ENCODE measurements at places on chromosomes 5 and 9.
A peak's percentile ranks its signal among the peaks of the same experiment; 100 is the strongest.

DNA sequence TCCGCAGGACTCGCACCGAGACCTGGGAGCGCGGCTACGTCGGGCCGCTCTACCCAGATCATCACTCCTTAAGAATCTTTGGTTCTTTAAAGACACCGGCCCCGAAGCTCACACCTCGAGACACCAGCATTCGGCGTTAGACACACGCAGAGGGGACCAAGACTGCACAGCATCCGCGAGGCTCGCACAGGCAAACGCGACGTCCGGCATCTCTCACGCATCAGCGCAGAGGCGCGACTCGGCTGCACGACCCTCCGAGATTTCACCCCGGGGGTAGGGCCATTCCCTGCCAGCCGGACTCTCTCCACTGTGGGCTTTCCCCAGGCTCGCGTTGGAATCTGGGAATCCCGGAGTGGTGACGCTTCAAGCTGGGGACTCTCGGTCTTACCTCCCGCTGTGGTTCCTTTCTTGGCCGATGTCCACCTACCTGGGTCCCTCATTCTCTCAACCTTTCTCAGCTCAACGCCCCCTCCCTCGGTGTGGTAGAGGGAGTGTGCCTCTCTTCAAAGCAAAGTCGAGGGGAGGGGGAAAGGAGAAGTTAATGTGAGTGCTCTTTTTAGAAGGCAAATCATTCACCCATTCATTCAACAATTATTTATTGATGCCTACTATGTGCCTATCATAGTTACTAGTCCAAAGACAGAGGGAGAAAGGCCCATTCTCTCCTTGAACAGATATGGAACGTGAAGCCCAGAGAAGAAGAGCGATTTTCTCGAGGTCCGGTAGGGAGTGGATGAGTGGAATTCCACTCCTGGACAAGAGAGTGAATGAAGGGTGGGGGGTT, 1.3 kb upstream of the HAND1 start:
- peak; percentile 47 for DNase-seq

DNA sequence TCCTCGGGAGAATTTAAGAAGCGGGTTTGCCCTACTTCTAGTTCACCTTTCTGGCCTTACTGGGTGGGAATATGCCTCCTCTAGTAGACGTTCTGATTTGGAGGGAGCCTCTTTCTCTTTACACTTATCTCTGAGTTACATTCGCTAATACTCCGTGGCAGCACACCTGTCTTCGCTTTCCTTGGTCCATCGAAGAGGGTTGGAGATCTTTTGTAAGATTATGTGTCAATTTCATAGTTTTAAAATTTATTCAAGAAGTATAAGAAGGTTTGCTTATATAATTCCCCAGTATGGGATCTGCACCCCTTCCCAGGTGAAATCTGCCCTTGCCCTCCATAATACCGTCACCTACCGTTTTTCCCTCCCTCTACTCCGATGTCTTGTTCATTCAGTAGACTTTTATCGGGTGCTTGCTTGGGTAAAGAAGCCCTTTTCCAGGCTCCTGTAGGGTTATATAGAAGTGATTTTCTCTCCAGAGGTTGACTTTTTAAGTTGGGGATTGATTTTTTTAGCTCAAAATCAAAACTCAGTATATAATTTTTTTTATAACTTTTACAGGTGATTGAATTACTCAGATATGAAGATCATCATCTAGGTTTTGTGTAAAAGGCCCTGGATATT, 1.1 kb downstream of the GPBP1 start:
- peak; percentile 50 for DNase-seq

DNA sequence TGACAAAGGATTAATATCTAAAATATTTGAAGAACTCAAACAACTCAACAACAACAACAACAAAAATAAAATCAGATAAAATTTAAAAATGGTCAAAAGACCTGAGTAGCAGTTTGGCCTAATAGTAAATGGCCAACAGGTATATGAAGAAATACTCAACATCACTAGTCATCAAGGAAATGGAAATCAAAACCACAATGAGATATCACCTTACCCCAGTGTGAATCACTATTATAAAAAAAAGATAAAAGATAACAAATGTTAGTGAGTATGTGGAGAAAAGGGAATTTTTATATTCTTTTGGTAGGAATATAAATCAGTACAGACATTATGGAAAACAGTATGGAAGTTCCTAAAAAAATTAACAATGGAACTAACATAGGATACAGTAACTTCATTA, 247.9 kb upstream of the TRPC7 start:
- no peak for DNase-seq

GRCh38 chr5:133853646-133854365, 114.6 kb downstream of the C5orf15 start:
- no peak for DNase-seq

DNA sequence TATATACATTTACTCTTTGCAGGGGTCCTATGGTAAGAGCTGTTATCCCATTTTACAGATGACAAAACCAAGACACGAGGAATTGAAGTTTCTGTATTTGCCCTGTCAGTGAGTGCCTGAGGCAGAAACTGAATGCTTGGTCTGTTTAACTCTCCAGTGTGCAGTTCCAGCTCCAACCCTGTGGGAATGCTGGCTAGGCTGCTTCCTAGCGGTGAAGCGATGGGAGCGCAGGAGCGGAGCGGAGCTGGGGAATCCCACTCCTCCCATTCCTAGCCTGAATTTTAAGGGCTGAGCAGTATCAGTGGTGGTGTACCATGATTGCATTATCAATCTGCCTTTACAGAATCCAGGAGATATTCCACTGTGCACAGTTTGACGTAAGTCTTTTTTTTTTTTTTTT, 202.3 kb downstream of the LRRC70 start:
- DNase-seq, result no peak

DNA sequence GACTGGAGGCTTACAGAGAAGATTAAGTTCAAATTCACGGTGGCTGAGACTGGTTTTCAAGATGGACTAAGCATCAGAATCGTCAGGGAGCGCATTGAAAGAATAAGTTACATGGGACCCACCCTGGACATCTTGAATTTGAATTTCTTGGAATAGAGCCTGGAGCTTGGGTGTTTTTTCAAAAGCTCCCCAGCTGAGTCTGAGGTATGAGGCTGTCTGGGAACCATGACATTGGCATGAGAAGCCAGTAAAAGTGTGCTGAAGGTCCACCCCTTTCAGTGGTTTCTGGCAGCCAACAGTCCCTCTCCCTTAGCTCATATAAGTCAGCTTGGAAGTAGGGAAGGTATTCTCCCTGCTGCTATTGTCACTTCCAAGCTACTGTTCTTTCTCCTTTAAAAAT, 97.8 kb downstream of the MAST4 start:
- DNase-seq, result no peak

GRCh38 chr5:137629646-137630045, 106.2 kb downstream of the KLHL3 start:
- peak; percentile 83 for DNase-seq

GRCh38 chr9:130664251-130665028, at the start of gene PRDM12:
Gene PRDM12, plus strand, starts transcription at chr9:130664594. Its CDS starts 60 bp downstream, at chr9:130664654.
- peak; percentile 64 for DNase-seq

GRCh38 chr5:148968311-148968710, 94.6 kb downstream of the SH3TC2 start:
- DNase-seq, result no peak

DNA sequence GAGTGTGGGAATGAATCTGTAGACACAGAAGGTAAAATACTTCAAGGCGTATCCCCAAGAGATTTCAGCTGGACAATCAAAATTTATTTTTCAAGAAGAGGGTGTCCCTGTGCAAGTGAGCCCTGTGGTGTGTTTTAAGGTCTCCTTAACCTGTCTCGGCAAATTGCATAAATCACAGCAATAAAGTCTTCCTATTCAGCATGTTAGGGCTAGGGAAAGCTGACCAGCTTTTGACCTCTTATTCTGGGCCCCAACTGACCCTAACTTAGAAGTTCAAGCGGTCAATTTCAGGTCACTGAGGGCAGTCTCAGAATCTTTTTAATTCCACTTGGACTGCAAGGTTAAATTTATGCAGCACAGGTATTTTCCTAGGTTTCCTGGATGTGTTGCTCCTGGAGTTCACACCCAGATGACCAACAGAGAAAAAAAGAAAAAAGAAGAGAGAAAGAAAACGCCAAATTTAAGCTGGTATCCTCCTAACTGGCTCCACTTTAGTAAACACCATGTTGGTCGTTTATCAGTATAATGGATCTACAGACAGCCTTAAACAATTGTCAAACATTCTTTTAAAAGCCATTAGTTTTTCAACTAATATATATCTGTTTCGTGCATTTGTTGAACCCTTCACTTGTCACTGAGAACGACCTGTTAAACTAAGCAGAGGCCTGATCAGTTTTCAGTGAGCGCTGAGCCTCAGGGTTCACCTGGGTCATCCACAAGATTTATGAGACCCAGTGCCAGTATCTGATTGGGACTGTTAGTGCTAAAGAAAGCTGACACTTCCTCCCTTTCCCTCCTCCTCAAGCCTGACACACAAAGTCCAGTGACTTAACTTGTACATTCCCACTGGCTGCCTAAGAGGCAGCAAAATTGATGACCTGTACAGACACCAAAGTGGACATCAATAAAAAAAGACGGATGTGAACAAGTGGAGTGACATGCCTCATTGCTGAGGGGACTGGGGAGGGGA, 546.1 kb downstream of the NR2F1-AS1 start:
- DNase-seq, result no peak

GRCh38 chr5:60538955-60539866, 160.8 kb downstream of the DEPDC1B start:
- DNase-seq, result peak; percentile 14

DNA sequence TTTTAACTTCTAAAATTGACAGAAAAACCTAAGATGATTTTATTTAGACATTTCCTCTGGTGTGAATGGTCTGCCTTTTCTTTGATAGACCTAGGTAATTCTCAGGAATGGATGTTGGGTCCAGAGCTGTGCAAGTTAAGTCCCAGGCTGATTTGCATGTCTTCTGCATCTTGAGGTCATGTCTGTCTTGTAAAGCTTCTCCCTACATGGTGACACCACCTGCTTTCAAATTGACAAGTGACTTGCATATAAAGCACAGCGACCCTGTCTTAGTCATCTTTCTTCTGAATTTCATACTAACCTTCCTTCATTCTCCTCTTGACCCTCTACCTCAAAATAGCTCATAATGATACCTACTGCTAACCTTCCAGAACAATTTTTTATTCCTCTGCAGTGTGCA, 29.2 kb downstream of the OSTF1 start:
- DNase-seq, result no peak

DNA sequence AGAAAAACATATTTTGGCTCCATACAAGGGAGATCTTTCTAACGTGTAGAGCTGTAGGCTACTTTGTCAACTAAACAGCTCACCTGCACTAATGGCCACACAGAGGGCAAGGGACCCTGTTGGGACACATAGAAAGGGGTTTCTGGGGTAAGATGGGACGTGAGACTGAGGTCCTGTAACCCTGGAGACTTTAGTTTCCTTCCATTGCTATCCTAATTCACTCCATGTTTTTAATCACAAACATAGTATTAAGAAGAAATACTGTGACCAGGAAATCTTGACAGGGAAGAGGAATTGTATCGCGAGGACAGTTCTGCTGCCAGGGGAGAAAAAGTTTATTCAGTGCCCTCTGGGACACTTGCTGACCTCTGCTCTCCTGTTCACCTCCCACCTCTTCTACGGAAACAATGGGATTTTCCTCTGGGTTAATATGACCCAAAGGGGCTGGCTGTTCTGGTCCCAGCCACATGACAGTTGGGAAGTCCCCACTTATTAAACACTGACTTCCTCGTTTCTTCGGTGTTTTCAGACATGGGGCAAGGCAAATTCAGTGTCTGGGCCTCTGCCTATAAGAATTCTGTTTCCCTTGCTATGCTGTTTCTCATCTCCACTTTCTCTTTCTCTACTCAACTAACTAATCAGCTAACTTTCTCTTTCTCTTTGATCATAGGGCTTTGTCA, 106.9 kb upstream of the SEMA6A start:
- DNase-seq, result no peak

DNA sequence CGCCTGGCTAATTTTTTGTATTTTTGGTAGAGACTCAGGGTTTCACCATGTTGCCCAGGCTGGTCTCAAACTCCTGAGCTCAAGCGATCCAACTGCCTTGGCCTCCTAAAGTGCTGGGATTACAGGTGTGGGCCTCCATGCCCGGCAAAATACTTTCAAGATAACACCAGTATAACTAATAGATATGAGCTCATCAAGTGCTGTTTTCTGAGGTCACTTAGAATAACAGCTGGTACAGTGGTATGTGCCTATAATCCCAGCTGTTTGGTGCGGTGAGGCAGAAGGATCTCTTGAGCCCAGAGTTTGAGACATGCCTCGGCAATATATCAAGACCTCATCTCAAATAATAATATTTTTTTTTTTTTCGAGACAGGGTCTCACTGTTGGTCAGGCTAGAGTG, 30.5 kb upstream of the CREBRF start:
- DNase-seq, result no peak

DNA sequence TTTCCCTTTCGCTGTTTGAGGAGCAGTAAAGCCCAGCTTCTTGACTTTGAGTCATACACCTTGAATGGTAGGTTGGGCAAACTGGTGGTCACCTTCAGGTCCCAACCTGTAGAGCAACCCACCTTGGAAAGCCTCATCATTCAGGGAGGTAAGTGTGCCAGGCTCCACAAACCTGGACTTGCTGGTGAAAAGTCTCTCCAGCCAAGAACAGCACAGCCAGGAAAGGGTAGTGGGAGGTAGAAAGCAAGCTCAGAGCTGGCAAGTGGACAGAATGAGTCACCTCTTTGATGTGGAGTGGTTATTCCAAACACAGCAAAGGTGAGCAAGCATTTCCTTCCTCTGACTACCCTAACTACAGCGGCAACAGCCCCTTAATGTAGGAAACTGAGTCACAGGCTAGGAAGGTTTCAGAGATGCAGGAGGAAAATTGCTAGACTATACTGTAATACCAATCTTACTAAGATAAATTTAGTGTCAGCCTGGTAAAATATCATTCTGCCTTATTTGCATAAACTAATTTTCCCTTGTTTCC, 117.5 kb upstream of the MTAP start:
- DNase-seq, result peak; percentile 92

DNA sequence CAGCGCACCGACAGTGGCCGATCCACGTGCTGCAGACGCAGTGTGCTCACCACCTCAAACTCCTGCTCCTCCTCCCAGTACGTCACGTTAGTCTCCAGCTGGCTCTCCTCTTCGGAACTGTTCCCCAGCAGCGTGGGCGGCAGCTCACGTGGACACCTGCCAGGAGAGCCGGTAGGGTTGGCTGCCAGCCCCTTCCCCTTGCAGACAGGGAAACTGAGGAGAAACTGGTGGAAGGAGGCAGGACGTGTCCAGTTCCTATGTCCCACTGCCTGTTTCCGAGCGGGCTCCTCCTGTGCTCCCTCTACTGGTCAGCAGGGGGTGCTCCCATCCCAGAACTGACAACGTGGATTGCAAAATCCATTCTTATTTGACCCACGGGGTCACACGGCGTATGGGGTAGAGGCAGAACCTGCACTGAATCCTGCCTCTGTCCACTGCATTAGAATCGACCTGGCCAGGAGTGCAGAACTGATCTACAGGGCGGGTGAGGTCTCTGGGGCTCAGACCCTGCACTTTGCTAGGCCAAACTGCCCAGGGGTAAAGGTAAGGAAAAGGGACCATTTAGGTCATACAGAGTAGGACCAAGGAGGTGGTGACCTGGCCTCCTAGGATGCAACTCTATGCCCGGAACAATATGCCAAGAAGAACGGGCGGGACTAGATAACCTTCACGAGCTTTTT, 25.7 kb downstream of the PDGFRB start:
- DNase-seq, result peak; percentile 85

- DNase-seq, result no peak
Measured at GRCh38 chr9:35792024-35792813, 828 bp downstream of the NPR2 start.

- DNase-seq, result no peak
Measured at GRCh38 chr9:4146293-4146692, 153.6 kb downstream of the GLIS3 start.
